ENCODE measurements at places on chromosomes 2 and 18.
A peak's percentile ranks its signal among the peaks of the same experiment; 100 is the strongest.

DNA sequence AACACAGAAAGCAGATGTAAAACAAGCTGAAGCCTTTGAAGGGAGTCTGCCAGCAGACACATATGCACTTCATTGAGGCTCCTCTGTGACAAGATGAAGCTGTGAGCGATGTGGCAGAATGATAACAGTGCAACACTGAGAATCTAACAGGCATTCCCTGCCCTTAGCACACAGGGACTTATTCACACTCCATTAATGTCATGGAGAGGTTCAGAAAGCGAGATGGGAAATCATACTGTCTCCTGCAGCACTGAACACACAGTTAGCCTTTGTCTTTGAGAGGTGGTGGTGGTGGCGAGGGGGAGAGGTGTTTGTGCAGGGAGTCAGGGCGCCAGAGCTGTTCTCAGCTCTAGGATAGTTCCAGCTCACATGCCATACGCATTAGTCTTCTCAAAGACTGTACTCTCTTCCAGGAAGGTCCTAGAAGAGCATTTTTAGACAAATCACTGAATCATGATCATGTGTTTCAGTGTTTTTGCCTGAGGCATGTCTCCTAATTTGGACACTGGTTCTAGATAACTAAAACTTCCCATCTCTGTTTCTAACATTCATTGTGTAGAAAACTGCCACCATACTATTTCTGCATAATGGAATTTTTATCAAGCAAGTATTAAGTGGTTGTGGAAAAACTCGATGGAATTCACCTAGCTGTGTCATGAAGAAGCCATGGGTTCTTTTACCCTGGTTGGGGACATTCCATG lies 93.5 kb upstream of the ITGB6 start:
- DNase-seq: no peak

- no peak for DNase-seq
These were observed 82.0 kb downstream of the PHLPP1 start for GRCh38 chr18:62797329-62797728.

GRCh38 chr2:233814056-233814835 lies 36.1 kb downstream of the MROH2A start:
- DNase-seq: no peak

DNA sequence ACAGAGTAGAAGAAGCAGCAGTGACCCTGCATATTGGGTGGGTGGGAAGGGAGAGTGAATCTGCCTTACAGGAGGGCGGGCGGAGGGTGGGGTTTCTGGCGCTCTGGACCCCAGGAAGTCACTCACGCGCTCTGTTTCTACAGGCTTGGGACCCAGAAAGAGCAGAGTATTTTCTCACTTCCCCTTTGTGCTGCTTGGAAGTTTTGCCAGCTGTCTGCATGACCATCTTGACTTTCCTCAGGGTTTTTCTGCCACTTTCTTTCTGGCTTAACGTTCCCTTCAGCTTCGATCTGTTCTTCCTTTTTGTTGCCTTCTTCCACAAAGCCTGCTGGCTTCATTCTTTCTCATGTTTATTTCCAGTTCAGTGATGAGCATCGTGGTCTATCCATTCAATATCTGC lies 383.1 kb downstream of the GALR1 start:
- no peak for DNase-seq

- peak; percentile 22 for DNase-seq
These were observed at the start of gene TOGARAM2 for GRCh38 chr2:28981016-28981441. Gene TOGARAM2, plus strand, starts transcription at chr2:28981298. Its CDS starts 13,537 bp downstream, at chr2:28994835.

- DNase-seq: no peak
These were observed 52.7 kb downstream of the MTX2 start for GRCh38 chr2:176321916-176322315.

- no peak for DNase-seq
These were observed 63.5 kb upstream of the TTN start for GRCh38 chr2:178870703-178871102.

DNA sequence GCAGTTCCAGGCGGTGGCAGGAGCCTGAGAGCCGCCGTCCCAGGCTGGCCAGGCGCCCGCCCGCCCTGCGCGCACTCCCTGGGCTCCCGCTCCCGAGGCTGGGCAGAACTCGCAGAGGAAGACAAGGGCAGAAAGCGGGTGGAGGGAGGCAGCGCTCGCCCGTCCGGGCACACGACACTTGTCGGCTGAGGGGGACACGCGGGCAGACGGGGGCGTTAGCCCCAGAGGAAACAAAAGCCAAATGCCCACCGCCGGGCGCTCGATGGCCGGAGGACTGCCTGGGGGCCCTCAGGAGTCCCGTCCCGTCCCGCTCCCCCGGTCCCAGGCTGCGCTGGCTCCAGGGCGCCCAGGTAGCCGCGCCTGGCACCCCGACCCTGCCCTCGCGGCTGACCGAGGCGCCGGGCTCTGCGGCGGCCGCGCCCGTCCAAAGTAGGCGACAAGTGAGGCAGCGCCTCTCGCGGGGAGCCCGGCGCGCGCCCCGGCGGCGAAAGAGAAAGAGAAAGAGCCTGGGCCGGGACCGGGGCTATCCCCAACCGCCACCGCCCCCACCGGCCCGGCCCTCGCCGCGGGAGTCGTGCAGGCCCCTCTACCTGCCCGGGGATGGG lies 491 bp downstream of the L3MBTL4 start:
- DNase-seq: peak; percentile 76

DNA sequence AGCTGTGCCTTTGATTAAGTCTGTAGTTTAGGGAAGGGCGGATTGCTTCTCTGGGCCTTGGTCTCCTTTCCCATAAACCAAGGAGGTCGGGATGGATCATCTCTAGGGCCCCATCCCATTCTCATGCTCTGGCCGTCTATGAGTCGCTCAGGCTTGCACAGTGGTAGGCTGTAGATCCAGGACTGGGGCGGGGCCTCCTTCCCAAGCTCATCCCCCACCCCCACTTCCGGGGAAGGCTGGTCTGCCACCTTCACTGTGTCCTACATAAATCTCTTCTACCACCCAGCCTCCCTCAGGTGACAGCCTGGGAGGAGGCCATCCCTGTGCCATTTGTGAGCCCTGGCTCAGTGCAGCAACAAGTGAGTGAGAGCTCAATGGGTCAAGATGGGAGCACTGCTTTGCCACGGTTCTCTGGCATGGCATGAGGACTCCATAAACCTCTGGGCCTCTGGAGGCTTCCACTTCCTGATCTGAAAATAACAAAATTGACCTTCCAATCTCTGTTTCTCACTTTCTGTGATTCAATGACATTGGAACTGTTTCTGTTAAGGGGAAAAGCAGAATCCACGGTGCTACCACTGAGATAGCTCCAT lies 68.5 kb downstream of the SUMO1 start:
- no peak for DNase-seq

DNA sequence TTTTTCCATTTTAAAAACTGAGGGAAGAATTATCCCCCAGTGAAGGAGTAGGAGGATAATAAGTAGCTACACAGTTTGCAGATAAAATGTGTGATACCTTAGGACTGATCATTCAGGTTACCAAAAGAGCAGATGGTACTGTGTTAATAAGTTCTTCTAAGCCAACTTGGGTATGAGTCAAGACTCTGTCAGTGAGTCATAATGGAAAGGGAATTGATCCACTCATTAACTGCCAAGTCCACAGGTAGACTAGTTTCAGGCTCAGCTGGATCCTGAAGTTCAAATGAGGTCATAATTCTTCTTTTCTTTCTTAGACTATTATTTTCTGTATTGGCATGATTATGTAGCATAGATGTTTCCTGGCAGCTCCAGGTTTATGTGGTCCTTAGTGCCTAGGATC lies 142.4 kb upstream of the ALPP start:
- DNase-seq: no peak

DNA sequence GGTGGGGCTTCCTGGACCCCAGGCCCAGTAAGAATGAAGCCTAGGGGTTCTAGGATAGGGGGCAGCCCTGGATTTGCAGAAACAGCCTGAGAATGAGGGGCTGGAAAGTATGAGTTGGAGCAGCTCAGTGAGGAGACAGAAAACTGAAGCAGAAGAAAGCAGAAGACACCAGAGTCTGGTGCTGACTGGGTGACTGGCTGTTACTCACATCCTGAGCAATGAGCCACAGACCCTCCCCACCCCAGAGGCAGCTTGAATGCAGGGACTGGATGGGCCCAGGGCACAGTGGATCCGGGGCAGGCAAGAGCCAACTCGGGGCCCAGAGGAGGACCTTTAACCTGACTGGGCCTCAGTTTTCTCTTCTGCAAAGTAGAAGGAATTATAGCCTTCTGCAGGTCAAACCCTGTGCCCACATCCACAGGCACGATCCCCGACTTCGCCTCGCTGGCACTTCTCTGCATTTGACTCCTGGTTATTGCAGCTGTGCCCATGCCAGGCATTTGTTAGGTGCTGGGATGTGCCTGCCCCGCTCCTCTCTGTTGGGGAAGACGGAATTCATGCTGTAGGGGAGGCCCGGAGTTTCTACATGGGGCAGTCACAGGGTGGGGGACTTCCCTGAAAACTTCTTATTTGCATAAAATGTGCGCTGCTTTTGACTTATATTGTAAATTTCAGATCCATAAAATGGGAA lies 8.5 kb downstream of the STEAP3 start:
- DNase-seq: no peak

GRCh38 chr2:30113617-30114293 lies 33.1 kb upstream of the YPEL5 start:
- no peak for DNase-seq

- no peak for DNase-seq
These were observed 10.5 kb upstream of the KLF7 start for GRCh38 chr2:207176247-207176646.

- no peak for DNase-seq
These were observed 50.6 kb downstream of the CELF4 start for GRCh38 chr18:37514953-37515352.

DNA sequence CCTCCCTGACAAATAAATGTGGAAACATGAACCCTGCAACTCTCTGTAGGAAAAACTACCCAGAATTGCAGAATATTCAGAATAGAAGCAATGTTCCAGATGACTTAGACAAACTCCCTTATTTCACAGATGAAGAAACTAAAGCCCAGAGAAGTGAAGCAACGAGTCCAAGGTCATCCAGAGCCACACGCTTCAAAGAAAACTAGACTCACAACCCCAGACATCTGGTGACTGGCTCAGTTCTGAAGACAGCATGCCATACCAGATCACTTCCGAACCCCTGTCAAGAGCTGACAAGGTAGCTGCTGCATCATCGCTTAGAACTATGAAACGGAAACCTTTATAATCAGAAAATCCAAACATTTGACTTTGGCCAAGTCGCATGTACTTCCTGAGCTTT lies 101.3 kb downstream of the PID1 start:
- DNase-seq: no peak

DNA sequence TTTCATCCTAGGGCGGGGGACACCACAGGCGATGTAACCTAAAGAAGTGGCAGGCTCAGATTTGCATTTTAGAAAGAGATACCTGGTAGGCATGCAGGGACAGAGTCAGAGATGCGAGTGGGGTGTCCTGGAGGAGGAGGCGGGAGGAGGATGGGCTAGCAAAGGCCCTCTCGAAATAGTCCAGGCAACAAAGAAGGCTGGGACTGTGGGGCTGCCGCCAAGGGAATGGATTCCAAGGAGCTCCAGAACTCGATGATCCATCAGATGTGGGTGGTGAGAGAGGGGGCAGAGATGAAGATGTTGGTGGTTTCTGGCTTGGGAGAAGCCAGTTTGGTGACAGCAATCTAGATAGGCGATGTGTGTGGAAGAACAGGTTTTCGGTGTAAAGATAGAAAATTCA lies 12.5 kb upstream of the INPP5D start:
- no peak for DNase-seq

GRCh38 chr18:57125627-57126026 lies 21.3 kb upstream of the BOD1L2 start:
- no peak for DNase-seq

GRCh38 chr2:36858551-36859365 lies 107.6 kb downstream of the STRN start:
- no peak for DNase-seq

- no peak for DNase-seq
These were observed 88.5 kb downstream of the TLK1 start for GRCh38 chr2:171072164-171072563.

- no peak for DNase-seq
These were observed 532 bp upstream of the YES1 start for GRCh38 chr18:812376-813171.
